ENCODE measurements at places on chromosomes 1 and 21.

GRCh38 chr1:214445831-214446614 lies 105.4 kb downstream of the PTPN14 start:
- no peak for DNase-seq

GRCh38 chr1:185353124-185353523 lies 36.1 kb upstream of the IVNS1ABP start:
- no peak for DNase-seq

GRCh38 chr1:53011175-53011574 lies 50.8 kb upstream of the PODN start:
- no peak for DNase-seq

DNA sequence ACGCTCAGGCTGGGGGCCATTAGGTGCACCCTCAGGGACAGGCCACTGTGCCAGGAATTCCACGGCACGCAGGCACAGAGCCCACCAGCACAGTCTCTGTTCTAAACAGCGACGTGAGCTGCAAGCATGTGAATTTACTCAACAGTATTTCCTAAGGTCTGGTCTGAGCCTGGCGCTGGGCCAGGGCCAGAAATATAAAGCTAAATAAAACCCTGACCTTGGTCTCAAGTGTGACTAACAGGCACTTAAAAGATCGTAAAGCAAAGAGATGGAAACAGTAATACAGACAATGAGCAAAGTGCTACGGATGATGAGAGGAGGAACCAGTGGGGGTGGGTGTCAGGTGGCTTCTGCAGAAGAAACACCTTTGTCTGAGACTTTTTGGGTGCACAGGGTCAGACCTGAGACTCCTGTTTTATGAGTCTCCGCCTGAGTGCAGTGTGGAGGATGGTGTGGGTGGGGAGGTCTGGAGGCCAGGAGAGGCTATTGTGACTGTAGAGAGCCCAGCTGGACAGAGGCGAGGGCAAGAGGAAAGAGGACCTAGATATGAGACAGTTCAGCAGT lies 53.4 kb upstream of the EDN2 start:
- no peak for DNase-seq

DNA sequence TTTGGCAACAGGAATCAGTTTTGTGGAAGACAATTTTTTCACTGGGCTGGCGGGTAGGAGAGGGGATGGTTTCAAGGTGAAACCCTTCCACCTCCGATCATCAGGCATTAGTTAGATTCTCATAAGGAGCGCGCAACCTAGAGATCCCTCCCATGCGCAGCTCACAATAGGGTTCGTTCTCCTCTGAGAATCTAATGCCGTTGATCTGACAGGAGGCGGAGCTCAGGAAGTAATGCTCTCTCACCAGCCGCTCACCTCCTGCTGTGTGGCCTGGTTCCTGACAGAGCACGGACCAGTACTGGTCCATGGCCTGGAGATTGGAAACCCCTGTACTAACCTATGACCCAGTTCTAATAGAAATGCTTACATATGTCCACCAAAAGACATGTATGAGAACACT lies 96.6 kb upstream of the KIAA1614 start:
- DNase-seq: no peak

Measured in CD4-positive, alpha-beta T cell treated with Interleukin-4 for 1 hour (primary cell).